ENCODE measurements at places on chromosomes 4 and X. TPM values are rescaled to one million over a fixed set of nuclear protein-coding genes. Genes with fewer than 3 reads are reported as not detected.

GRCh38 chr4:19301527-19301926 is 950.2 kb upstream of the SLIT2 start:
- no peak for DNase-seq

Gene CLDN2
- not detected for total RNA-seq

GRCh38 chr4:164748375-164748774 is 5.6 kb upstream of the SMIM31 start:
- DNase-seq: no peak

DNA sequence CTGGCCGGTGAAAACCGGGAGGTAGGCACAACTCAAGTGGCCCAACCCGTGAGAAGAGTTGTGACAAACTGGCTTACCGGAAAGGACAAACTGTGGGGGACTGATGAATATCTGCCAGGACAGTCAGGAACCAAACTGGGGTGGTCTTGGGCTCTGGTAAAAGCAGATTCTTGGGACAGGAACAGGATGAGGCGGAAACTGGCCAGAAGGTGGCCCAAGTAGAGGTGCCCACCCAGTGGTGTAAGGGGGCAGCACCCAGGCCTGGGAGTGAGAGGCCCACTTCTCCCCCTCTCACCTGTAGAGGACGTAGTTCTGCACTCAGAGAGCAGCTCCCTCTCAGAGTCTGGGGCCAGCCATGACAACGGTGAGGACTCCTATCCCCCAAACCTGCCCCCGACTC is 5.9 kb downstream of the CCDC120 start:
- DNase-seq: no peak

DNA sequence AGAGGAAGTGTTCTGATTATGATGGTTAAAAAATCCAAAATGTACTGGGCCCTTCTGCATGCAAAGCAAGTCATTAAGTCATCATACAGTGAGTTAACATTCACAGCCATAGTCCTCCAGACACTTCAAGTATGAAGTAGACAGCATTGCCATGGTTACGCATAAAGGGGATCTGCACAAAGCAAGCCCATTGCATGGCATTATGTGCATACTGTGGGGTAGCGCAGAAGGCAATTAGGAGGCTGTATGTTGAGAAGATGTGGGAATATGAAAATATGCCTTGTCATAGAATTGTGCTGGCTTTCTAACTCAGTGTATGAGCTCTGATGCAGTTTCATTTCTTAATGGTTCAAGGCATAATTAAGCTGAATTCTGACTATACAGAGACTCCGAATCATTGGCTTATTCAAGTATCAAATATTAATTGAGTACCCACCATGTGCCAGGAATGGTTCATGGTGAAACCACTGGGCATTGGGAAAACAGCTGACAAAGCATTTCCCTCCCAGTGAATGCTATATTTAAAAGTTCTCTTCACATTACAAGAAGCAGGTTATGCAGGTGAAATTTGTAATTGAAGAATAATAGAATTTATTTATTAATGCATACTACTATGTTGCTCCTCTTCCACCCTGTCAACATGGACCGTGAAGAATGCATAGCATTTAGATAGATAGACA is 588.9 kb downstream of the ZNF674 start:
- no peak for DNase-seq

GRCh38 chrX:7024850-7025249 is 122.7 kb upstream of the STS start:
- DNase-seq: no peak

- DNase-seq: peak; percentile 19
Measured at GRCh38 chrX:107448998-107449835, at the start of gene FRMPD3. TSS of gene FRMPD3 (plus strand) at chrX:107449652. CDS start at chrX:107526589, 76,937 bp downstream.

Gene SAP30
- 18.8 TPM for total RNA-seq

DNA sequence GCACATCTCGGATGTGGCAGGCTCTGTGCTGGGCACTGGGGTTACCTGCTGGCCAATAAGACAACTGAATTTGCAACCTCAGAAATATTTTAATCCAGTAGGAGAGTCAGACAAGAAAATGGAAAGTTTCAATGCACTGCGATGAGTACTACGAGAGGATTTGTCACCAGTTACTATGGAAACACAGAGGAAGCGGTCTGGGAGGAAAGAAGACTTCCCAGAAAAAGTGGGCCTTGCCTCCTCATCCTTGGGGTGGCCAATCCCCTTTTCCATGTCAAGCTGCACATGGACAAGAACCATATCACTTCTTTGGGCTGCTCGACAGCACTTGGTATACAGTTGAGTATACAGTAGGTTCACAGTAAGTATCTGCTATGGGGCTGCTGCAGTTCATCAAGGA is 67.6 kb downstream of the FAM184B start:
- no peak for DNase-seq

GRCh38 chr4:107994894-107995293 is 5.2 kb downstream of the HADH start:
- DNase-seq: no peak

GRCh38 chrX:28312965-28313364 is 274.3 kb upstream of the IL1RAPL1 start:
- no peak for DNase-seq

GRCh38 chr4:18880871-18881270 is 859.3 kb upstream of the LCORL start:
- no peak for DNase-seq

- DNase-seq: no peak
Measured at GRCh38 chr4:47577779-47578553, 92.9 kb downstream of the ATP10D start.

DNA sequence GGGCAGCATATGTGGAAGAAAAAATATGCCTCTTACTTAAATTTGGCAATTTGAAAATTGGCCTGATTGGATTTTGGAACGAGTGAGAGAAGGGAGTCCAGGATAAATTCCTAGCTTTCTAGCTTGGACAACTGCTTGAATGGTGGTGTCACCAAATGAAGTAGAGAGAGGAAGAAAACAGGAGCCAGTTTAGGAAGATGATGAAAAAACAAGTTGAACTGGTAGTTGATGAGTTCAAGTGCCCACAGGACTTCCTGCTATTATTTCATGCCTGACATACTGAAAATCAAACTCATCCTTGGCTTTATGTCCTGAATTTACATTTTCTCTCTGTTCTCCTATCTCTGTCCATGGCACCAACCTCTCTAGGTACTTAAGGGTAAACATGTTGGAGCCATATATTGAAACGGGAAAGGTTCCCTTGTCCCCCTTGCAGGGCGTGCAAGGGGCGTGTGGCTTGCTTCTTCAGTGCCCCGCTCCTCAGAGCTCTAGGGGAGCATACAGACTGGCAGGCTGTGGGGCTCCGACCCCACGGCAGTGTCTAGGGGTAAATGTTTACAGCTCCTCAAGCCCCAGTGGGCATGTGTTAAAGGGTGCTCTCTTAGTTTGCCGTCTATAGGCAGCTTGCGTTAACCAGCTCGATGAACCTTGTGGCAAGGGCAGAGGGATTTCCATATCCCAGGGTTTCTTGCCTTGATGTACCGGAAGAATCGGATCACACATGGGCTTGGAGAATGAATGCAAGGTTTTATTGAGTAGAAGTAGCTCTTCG is 250.7 kb upstream of the PGRMC2 start:
- no peak for DNase-seq

GRCh38 chr4:46830971-46831454 is 78.0 kb downstream of the COX7B2 start:
- no peak for DNase-seq

Gene SULT1E1
- total RNA-seq: not detected

DNA sequence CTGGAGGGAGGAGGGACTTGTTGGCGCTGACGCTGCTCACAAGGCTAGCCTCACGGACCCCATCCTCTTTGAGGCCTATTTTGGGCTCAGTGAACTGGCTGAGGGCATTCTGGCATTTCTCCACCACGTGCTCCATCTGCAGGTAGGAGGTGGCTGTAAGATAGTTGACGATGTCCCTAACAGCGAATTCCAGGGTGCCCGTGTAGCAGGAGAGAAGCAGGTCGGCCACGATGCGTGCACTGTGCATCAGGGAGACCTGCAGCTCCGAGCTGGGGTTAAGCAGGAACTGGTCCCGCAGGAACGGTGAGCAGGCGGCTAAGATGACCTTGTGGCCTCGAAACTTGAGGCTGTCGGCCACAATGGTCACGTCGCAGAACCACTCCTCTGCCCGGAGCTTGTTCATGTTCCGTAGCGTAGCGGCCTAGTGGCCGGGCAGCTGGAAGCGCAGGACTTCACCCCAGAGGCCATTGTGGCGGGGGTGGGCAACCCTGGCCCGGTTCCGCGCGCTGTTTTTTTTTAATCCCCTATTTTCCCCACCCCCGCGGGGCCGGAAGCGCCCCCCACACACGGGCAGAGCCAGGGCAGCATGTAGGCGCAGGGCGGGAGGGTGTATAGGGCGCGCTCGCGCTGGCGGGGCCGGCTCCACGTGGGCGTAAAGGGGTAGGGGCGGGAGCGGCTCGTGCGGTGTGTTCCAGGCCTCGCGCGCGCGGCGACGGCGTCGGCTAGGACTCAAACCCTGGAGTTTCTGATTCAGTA is 73.2 kb downstream of the UBE2K start:
- DNase-seq: no peak

Gene MAP9
- total RNA-seq: 8.8 TPM

- DNase-seq: no peak
Measured at GRCh38 chrX:154525606-154526490, 9.8 kb upstream of the FAM3A start.

Gene SLC6A14
- not detected for total RNA-seq

- peak; percentile 8 for DNase-seq
Measured at GRCh38 chr4:3251691-3252479, 2.9 kb downstream of the MSANTD1 start.

DNA sequence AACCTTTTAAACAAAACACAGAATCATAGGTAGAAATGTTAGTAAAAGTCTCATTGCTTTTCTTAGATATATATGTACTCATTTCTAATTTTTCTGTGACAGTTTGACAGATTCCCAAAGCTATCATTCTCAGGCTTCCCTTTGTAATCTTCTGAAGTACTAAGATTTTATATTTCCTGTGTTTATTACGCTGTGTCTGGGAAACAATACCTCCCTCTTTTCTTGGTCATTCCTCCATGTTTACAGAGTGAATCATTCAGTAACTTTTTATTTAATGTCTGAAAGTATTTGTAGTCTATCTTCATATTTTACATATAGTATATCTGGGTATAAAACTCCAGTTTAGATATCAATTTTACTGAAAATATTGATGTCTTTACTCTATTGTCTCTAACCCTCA is 1826.3 kb upstream of the IGFBP7 start:
- DNase-seq: no peak

DNA sequence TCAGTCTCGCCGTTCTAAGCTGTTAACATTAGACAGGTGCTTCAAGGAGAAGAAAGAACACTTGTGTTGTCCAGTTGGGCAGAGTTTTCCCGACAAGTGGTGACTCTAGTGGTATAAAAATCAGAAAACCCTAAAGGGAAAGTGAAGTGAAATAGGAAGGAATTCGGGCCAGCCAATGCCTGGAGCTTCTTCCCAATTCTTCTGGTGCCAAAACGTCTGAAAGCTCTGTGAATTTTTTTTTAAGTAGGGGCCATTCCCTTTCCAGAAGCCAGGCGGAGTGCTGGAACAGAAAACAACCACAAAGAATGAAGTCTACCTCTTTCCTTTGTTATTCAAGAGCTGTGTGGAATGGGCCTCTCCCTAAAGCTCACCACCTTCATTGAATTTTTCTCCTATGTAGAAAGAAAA is 43.1 kb upstream of the PPARGC1A start:
- no peak for DNase-seq

Gene LEF1
- 5.1 TPM for total RNA-seq

GRCh38 chr4:151152028-151152427 is 52.6 kb downstream of the RPS3A start:
- no peak for DNase-seq
